Esophagus mucosa (tissue), 1 donor: ENCODE measurements at places on chromosomes 6 and 20.

GRCh38 chr20:48823960-48824498, 3.8 kb downstream of the PREX1 start:
- ATAC-seq = no peak

DNA sequence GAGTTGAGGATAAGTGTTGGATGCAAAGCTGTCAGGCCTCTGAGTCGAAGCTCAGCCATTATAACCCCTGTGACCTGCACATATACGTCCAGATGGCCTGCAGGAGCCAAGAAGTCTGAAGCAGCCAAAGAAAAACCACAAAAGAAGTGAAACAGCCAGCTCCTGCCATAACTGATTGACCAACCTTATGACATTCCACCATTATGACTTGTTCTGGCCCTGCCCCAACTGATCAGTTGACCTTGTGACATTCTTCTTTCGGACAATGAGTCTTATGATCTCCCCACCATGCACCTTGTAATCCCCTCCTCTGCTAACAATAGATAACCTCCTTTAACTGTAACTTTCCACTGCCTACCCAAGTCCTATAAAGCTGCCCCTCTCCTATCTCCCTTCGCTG, 133.7 kb upstream of the AGPAT4 start:
- ATAC-seq = no peak

GRCh38 chr6:154430481-154430919, 73.9 kb upstream of the IPCEF1 start:
- no peak for ATAC-seq

DNA sequence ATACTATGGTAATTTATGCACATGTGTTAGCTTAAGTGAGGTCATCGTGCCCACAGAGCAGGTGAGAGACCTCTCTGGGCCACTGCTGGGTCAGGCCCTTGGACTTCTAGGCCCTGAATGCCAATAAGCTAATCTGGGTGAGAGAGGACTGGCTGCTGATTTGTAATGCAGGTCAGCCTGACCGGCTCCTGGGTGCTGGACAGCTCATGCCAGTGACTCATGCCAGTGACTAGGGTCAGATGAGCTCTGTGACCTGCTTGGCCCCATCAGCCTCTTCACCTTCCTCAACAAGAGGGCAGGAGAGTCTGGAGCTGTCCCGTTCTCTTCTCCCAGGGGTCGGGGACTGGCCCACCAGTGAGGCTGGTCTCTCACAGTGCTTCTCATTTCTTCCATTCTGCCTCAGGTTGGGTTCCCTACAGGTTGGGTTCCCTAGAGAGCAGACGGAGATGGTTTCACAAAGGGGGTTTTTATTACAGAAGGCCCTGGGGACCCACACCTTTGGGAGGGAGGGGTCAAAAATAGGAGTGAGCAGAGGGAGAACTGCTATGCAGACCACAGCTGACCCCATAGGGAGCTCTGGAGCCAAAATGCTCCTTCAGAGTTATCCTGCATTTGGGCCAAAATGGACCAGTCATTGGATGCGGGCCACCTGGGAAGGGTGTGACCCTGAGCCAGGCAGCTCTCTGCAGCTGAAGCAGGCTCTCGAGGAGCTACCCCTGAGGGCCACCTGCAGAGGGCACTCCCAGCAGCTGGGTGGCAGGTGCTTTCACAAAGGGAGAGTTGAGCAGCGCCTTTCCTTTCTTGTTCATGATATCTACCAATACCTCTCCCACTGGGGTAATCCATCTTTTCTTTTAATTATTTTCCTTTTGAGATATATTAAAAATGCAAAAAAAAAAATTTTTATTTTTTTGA, 2.2 kb upstream of the OXT start:
- ATAC-seq = peak; percentile 52

GRCh38 chr20:3092611-3093379, 8.3 kb upstream of the AVP start:
- ATAC-seq = peak; percentile 25

GRCh38 chr6:106084106-106084988, 1.8 kb upstream of the PRDM1 start:
- ATAC-seq = peak; percentile 49

- ATAC-seq = no peak
Observed at GRCh38 chr6:131937226-131937625, 13.9 kb downstream of the CCN2 start.

DNA sequence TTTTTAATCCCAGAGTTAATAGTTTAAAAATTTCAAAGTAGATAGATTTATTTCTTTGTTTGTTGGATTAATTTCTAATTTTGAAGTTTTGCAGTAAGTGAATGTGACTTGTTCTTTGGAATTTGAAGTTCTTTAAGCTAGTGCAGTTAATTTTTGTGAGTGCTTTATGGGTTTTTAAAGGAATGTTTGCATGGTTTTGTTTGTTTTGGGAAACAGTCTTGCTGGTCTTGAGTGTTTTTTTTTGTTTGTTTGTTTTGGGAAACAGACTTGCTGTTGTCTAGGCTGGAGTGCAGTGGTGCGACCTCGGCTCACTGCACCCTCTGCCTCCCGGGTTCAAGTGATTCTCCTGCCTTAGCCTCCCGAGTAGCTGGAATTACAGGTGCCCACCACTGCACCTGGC, 9.5 kb downstream of the PANK2 start:
- no peak for ATAC-seq

DNA sequence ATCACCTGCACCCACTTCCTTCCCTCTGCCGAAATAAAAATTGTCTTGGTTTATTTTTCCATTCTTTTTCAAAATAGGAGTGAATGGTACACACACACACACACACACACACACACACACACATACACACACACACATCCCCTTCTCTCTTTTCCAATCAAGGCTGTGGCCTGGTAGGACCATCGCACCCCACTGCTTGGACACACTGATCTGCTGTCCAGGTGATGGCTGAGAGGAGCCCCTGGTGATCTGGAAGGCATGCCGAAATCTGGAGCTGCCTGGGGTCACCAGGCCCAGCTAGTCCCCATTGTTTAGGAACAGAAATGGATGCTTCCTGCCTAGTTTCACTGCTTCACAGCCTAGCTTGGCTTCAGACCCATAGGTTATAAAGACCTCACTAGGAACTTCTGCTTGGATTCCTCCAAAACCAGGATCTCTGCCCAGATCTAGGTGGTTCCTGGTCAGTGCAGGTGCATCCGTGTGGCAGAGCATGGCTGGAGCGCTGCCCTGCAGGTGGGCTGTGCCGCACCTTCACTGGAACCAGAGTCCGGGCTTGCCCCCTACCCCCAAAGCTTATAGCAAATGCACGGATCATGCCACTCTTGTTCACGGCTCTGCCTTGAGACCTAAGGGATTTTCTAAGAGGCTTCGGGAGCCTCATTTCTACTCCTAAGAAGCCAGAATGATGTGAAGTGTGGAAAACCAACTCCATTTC, 42.9 kb upstream of the DACT2 start:
- no peak for ATAC-seq

- peak; percentile 91 for ATAC-seq
Observed at GRCh38 chr20:50283922-50284810, 93.5 kb downstream of the CEBPB start.
